ENCODE measurements at places on chromosomes 16 and 17.

GRCh38 chr17:4221163-4221562 is 42.6 kb downstream of the ANKFY1 start:
- no peak for DNase-seq

GRCh38 chr17:81740395-81740961 is 28.4 kb downstream of the SLC25A10 start:
- no peak for DNase-seq

GRCh38 chr16:35188288-35189155 is 1729.1 kb downstream of the TP53TG3F start:
- no peak for DNase-seq

DNA sequence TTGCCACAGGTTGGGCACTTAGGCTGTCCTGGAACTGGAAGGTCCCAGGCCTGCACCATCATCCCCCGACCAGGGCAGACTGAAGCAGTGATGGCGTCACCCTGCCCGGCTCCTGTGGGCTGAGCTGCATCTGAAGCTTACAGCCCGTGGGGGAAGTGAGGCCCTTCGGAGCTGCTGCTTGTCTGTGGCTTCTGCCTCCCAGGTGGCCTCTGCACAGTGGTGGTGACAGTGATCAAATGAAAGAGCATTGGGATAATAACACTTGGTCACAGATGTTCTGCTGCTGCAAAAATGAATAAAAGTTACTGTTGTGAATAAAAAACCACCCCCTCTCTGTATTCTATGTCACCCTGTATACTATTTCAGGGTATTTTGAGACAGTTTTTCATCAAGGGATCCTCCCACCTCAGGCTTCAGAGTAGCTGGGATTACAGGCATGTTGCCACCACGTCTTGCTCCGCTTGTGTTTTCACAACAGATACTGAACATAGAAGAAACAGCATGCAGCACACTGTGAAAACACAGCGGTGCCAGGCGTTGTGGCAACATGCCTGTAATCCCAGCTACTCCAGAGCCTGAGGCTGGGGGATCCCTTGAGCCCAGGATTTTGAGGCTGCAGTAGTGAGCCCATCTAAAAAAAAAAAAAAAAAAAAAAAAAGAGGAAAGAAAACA is 165.0 kb downstream of the LGALS9B start:
- DNase-seq = peak; percentile 24

- no peak for DNase-seq
Measured at GRCh38 chr16:23031508-23032098, 117.6 kb downstream of the USP31 start.

DNA sequence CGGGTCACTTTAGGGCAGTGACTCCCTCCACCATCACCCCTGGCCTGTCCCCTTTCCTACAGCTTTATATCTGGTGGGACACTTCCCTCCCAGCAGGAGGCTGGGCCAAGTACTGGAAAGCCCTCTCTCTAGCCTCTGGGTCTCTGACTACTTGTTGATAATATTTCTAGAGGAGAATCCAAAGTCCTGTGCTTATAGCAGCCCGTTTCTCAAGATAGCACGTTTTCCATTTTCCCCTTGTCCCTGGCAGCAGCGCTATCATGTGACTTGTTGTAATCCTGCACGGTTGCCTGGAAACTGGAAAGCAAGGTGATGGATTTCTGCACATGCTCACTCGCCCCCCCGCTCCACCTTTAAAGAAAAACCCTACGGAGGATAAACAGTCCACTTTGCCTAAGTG is 3.3 kb upstream of the AXIN2 start:
- DNase-seq = peak; percentile 8

- DNase-seq = no peak
Measured at GRCh38 chr16:62530426-62530825, 494.2 kb upstream of the CDH8 start.

- no peak for DNase-seq
Measured at GRCh38 chr16:30743716-30744115, 4.5 kb upstream of the PHKG2 start.

- DNase-seq = no peak
Measured at GRCh38 chr17:17872547-17873345, 36.0 kb upstream of the SREBF1 start.

DNA sequence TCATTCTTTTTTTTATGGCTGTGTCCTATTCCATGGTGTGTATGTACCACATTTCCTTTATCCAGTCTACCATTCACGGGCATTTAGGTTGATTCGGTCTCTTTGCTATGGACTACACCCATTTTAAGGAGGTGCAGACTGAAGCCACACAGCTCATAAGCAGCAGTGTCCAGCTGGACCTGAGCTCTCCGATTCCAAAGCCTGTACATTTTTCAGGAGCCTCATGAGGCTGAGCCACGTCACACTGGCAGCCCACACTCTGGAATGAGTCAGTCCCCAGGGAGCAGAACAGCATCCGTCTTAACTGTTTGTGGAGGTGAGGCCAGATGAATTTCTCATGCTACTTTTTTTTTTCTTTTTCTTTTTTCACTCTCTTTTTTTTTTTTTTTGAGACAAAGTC is 116.1 kb downstream of the C16orf95 start:
- DNase-seq = no peak

GRCh38 chr16:1338855-1339675 is 5.6 kb downstream of the BAIAP3 start:
- DNase-seq = no peak

- DNase-seq = no peak
Measured at GRCh38 chr16:19499006-19499405, 22.9 kb downstream of the GDE1 start.

- DNase-seq = peak; percentile 35
Measured at GRCh38 chr17:42116705-42117396, 4.3 kb downstream of the KAT2A start.

DNA sequence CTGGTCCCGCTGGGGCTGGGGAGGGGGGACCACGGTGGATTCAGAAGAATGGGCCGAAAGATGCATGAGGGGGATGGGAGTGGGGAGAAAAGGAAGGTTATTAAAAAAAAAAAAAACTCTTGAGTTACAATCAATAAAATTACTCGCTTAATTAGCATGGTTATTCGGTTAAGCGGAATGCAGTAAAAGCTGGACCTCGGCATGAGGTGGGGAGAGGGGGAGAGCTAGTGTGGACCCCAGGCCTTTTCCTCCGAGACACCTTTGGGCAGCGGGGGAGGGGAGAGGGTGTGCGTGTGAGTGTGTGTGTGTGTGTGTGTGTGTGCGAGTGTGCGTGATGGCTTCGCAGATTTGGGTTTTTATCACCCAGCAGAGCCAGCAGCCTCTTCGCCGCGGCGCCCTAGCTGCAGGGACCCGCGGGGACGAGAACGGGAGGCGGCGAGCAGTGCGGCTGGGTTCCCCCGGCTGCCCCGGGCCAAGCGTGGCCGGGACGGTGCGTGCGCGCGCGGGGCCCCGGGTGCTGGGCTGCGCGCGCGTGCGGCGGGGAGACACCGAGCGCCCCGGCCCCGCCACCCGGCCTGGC is 3.7 kb downstream of the BAHCC1 start:
- no peak for DNase-seq
